Thoracic aorta (tissue), 2 donors: ENCODE measurements at places on chromosomes 2 and 18. TPM values are rescaled to one million over a fixed set of nuclear protein-coding genes. Genes with fewer than 3 reads are reported as not detected.

Gene FEV
- total RNA-seq = not detected

Gene CYP27A1
- total RNA-seq = 37.8 TPM

Gene CRYGD
- not detected for total RNA-seq

Gene CIDEA
- not detected for total RNA-seq

DNA sequence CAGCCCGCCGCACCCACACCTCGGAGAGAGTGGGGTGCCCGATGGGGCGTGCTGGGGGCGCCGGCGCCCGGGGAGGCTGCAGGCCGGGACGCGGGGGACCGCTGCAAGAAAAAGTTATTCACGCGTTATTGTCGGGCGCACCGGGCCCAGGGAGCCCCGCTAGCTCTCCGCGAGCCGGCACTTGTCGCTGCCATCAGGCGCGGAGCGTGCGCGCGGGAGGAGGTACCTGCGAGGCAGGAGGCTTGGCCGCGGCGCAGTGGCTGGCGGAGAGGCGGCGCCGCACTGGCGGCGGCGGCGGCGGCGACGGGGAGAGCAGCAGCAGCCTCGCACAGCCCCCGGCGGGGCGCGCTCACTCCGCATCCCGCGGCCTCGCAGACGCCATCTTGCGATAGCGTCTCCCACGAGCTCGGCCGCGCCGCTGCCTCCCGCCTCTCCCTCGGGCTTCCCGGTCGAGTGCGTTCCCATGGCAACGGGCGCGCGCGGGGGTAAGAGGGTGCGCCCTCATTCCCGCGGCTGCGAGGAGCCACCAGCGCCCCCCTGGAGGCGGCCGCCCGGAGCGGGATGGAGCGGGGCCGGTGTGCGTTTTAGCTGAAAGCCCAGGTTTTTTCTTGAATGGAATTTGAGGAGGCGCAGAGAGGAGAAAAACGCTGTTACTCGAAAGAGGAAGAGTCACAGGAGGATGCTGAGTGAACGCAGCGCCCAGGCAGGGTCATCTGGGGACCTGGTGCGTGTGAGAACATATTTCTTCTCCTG lies at the start of gene CHN1:
Gene CHN1 (minus strand): TSS at position 402 of the 753 bp plus-strand sequence. CDS start 469 bp downstream, outside the sequence.
- H3K27me3 ChIP-seq = no peaks in the 10 kb centered on the region
- DNase-seq = peak; percentile 38
- peak within 1 kb of the TSS; percentile 93 for H3K27ac ChIP-seq
- H3K36me3 ChIP-seq = no peaks in the 10 kb centered on the region

DNA sequence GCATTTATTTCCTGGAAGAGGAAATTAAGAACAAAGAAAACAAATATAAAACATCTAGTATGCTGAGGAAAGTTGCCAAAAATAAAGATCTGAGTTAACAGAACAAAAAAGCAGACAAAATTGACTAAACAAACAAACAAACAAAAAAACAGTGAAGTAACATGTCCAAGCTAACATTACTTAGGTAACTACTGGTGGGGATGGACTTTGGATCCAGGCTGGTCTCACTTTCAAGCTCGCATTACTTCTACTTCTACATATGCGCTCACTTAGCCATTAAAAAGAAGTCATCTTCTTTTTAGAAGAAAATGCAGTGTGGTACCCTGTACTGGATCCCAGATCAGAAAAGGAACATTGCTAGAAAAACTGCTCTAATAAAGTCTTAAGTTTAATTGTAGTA lies 358.9 kb downstream of the NCKAP5 start:
- no peaks in the 10 kb centered on the region for H3K4me1 ChIP-seq
- DNase-seq = no peak
- no peaks in the 10 kb centered on the region for H3K27me3 ChIP-seq

DNA sequence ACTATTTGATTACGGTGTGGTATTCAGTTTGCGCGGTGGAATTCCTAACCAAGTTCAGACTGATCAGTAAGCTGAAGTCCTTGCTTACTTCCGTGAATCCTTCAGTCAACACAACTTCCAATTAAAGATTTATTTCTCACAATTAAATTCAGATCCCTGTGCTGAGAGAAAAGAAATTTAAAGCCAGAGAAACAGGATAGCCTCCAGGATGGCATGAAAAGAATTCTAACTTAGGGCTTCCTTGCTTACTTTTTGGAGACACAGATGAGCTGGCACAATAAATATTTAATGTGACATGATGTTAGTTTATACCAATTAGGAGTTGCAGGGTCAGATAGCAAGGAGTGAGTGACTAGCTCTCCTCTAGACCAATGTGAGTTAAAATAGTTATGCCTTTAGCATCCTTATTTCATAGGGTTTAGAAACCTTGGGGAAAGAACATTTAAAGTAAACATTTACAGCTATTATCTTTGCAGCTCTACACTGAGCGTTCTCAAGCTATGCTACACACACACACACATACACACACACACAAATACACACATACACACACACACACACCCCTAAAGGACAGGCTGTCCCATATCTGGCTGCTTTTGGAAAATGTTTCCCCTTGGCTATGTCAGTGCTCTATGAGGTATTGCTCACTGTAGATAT lies 151.0 kb downstream of the TRIB2 start:
- no peaks in the 10 kb centered on the region for H3K4me1 ChIP-seq
- H3K36me3 ChIP-seq = no peaks in the 10 kb centered on the region
- no peaks in the 10 kb centered on the region for H3K27me3 ChIP-seq

- H3K36me3 ChIP-seq = no peaks in the 10 kb centered on the region
- H3K4me3 ChIP-seq = no peak overlapping the region
- no peak for DNase-seq
- H3K4me1 ChIP-seq = no peaks in the 10 kb centered on the region
- no peaks in the 10 kb centered on the region for H3K27me3 ChIP-seq
Observed at GRCh38 chr2:188833331-188833730, 140.8 kb upstream of the COL3A1 start.

GRCh38 chr18:30359521-30359920 lies 683.0 kb downstream of the DSC3 start:
- H3K4me3 ChIP-seq = no peak overlapping the region
- H3K27me3 ChIP-seq = no peaks in the 10 kb centered on the region
- no peak for DNase-seq
- no peaks in the 10 kb centered on the region for H3K36me3 ChIP-seq
- no peaks in the 10 kb centered on the region for H3K4me1 ChIP-seq
- H3K27ac ChIP-seq = no peak overlapping the region

DNA sequence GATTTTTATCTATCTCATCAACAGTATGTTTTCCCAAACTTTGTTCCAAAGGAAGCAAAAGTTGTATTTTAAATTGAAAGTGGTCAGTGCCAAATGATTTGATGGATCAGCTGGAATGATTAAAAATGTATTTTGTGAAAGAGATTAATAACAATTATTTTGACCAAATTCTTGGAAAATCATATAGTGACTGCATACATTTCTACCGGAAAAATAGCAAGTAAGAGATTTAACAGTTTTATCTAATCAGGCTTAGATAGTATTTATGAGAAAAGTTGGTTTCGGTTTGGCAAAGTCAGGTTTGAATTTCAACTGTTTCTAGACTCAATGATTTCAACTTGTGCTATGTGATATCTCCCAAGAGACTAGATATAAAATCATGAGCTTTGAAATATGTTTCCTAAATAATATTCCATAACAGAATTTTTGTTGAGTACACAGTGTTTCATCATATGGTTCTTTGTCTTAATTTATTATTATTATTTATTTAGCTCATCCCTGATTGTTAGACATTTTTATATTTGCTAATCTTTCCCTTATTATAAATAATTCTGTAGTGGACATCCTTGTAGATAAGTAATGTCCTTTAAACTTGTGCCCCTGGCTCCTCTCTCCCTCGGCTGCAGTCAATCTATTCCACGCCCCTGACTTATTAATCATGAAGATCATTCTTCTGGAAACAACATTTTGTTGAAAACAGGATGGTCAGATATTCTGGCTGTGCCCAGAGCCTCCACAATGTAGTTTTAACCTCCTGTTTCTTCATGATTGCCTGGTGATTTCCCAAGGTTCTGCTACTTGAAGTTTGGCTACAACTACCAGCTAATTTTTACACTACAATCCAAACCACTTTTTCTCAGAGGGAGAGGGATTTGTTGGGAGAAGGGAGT lies 520.7 kb upstream of the TCF4 start:
- H3K27ac ChIP-seq = no peak overlapping the region
- H3K27me3 ChIP-seq = no peaks in the 10 kb centered on the region
- peak overlapping the region; percentile 41 for H3K4me3 ChIP-seq
- no peaks in the 10 kb centered on the region for H3K4me1 ChIP-seq
- no peaks in the 10 kb centered on the region for H3K36me3 ChIP-seq

- no peak for DNase-seq
- H3K4me3 ChIP-seq = no peak overlapping the region
- no peaks in the 10 kb centered on the region for H3K4me1 ChIP-seq
- H3K27me3 ChIP-seq = no peaks in the 10 kb centered on the region
- H3K27ac ChIP-seq = no peak overlapping the region
Observed at GRCh38 chr18:46750626-46751025, 6.2 kb downstream of the ST8SIA5 start.
